ENCODE measurements at places on chromosomes 7 and 10.

DNA sequence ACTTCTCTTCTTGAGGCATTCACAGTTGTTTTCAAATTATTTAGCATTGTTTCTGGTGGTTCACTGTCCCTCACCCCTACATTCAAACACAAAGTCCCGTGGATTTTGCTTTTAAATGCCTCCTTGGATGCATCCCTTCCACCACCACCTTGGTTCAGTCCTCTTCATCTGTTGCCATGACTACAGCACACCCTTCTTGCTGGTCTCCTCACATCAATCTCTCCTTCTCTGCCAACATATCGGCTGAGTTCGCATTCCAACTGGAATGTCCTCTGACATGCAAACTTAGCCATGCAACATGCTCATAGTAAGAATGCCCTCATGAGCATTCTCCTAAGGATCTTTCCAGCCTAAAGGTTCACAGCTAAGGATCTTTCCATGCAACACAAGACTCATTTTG, 198.3 kb upstream of the AGK start:
- DNase-seq = no peak

GRCh38 chr10:33355274-33355673, 20.8 kb upstream of the NRP1 start:
- no peak for DNase-seq

DNA sequence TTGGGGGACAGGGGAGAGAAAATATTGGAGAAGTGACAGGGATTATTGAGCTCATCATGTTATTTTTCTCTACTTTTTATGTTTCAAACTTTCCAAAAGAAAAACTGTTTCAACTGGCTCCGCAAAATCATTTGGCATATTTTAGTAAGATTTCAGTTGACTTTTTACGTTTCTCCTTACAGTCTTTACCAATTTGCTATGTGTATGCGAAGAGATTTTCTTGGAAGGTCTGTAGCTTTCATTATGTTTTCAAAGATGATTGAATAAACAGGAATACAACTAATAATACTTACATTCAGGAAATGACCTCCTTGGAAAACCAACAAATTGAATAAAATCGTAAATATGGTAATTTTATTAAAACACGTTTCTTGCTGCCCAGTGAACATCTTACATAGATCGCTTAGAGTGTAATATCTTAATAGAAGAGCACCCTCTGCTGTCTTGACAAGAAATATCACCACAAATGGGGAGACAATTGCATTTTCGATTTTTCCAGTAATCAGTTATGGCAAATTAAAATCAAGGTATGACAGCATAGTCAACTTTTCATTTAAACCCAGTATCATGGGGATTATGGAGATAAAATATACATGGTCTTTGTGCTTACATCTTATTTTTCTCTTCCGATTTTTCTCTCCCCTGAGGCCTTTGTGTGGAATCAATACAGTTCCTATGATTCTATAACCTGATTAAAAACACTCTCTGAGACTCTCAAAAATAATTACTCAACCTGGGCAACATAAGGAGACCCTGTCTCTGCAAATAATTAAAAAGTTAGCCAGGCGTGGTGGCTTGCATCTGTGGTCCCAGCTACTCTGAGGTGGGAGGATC, 43.1 kb downstream of the MBL2 start:
- DNase-seq = no peak

GRCh38 chr10:27369880-27370279, 129.3 kb upstream of the ACBD5 start:
- DNase-seq = no peak

DNA sequence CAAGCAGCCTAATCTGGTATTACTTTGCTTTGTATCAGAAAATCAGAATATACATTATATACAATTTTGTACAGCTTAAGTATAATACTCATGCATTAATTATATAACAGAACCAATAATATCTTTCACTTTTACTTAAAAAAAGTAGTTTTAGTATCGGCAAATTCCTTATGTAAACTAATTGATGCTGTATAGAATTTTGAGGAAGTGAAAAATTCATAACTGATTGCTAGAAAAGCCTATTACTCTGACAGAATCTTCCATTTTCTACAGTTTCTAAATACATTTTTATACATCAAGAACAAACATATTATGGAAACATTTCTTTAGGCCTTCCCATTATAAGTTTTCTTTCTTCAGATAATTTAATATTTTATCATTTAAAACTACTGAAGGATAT, 124.0 kb upstream of the GPR22 start:
- DNase-seq = no peak

DNA sequence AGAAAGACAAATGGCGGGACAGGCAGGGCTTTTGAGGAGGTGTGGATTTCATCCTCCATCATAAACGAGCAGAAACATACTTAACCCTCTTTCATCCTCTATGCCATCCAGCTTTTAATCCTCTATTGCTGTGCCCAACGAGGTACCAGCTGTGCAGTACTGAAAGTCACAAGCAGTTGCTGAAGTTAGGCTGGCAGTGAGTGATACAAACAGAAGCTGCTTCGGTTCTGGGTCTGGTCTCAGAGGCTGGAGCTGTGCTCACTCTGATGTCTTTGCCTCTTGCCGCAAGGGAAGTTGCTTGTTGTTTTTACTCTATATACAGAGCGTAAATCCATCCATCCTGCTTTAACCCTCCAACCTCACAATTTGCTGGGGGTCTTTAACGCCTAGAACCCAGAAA, 235.2 kb downstream of the CELF2 start:
- DNase-seq = no peak

DNA sequence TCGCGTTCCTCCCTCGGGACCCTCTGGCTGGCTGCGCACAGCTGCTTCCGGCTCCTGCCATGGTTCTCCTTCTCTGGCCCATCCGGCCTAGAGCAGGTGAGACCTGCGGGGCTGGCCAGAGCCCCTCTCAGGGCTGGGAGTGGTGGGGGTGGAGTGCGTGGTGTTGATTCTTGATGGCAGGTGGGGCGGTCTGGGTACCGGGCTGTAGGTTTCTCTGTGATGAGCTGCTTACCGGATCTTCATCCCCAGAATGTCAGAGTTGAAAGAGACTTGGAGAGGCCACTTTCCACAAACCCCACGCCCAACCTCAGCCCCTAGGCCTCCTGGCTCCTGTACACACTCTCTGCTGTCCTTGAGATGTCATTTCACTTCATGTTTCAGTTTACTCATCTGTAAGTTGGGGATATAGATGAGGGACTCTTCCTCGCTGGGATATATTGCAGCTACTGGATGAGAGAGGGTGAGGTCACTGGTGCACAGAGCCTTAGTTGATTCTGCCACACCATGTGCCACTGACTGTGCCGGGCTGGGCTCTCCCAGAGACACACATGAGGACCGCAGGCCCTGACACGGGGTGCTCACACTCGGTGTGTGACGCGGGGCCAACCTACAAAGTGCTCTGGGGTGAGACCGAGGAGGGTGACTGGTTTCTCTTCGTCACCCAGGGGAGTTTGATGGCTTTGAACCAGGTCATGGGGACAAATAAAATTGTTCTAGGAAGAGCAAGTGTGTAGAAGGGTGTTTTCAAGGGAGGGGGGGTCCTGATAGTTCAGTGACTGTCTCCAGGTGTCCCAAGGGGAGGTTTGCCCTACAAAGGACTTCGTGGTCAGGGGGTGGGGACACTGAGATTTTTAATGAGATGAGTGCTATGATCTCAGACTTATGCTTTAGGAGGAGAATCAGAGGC, 29.5 kb downstream of the ZNF775 start:
- no peak for DNase-seq

GRCh38 chr7:113122744-113123143, 4.4 kb upstream of the SMIM30 start:
- no peak for DNase-seq

DNA sequence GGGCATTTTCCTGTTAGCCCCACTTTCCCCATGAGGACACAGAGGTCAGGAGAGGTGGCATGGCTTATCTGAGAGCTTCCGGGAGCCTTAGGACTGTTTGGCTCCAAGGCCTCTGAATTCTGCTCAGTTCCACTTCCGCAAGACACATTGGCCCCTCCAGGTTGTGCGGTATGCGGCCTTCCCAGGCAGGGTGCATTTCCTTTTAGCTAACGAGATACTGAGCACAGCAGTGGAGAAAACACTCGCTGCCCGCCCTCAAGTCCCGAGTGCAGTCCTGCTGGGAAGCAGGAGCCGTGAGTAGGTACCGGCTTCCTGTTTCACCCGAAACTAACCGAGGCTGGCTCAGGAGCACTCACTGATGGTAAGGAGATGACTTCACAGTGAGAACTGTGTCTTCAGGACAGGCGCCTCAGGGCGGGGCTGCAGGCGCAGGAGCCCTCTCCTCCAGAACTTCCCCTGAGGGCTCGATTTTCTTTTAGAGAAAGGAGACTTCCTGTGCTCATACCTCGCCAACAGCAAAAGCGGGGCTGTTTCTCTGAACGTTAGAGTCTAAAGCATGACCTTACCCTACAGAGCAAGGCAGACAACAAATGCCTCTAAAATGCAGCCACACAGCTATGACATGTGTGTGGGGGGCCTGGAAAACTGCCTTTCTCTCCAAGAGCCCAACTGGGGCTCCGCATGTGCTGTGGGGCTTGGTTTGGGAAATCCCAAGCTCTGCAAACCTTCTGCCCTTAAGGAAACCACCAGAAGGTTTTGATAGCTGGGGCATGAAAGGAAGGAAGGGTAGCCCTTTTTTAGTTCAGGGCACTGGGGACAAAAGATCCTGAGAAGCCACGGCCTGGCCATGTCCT, 25.9 kb downstream of the RGS10 start:
- DNase-seq = no peak

DNA sequence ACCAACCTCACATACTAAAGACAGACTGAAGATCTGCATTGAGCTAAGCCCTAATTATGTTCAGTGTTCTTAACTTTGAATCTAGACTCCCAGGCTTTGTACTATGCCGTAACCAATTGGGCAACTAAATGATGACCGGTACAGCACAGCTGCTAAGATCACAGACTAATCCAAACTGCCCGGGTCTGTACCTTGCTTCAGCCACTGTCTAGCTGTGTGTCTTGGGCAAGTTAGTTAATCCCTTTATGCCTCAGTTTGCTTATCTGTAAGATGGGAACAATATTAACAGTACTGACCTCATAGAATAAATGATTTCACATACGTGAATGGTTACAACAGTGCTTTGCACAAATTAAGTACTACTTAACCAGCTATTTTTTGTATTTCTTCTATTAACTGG, 205.8 kb upstream of the NFE2L3 start:
- no peak for DNase-seq

- no peak for DNase-seq
Observed at GRCh38 chr7:78441737-78442136, 643.2 kb downstream of the PHTF2 start.

DNA sequence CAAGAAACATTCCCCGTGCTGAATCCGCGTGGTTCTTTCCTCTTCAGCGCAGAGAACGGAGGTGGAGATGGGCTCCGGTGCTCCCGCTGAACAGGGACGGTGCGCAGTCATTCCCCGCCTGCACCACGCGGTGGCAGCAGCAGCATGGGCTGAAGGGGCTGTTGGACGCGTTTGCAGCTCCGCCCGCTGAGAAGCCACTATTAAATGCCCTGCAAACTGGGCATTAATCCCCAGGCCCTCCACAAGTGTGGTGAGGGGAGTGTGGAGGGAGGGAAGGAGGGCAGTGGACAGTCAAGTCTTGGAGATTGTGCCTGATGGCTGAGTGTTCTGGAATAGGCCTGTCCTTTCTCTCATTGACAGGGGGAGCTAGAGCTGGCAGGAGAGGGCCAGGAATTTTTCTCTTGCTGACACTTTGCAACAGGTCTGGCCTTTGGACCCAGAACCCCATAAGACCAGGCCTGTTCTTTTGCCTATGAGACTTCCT, 240.2 kb upstream of the INHBA start:
- DNase-seq = peak; percentile 48

- peak; percentile 16 for DNase-seq
Observed at GRCh38 chr10:26556748-26557640, 118.9 kb downstream of the APBB1IP start.

DNA sequence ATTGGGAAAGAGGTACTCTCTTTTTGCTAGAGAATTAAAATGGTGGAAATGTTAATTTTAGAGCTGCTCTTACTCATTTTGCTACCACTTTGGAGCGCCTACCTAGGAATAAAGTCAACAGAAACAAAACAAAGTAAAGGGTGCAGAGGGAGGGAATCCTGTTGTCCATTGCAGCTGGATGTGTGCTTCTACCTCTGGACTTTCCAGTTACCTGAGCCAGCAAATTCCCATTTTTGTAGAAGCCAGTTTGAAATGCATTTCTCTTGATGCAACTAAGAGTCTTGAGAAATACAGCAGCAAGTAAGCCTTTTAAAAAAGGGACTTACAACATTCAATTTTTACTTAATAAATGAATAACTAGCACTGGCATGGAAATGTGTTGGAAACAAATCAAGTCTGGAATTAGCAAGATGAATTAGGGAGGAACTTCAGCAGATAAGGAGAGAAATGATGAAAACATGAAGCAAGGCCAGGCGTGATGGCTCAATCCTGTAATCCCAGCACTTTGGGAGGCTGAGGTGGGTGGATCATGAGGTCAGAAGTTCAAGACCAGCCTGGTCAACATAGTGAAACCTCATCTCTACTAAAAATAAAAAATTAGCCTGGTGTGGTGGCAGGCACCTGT, 113.5 kb upstream of the CTTNBP2 start:
- no peak for DNase-seq

DNA sequence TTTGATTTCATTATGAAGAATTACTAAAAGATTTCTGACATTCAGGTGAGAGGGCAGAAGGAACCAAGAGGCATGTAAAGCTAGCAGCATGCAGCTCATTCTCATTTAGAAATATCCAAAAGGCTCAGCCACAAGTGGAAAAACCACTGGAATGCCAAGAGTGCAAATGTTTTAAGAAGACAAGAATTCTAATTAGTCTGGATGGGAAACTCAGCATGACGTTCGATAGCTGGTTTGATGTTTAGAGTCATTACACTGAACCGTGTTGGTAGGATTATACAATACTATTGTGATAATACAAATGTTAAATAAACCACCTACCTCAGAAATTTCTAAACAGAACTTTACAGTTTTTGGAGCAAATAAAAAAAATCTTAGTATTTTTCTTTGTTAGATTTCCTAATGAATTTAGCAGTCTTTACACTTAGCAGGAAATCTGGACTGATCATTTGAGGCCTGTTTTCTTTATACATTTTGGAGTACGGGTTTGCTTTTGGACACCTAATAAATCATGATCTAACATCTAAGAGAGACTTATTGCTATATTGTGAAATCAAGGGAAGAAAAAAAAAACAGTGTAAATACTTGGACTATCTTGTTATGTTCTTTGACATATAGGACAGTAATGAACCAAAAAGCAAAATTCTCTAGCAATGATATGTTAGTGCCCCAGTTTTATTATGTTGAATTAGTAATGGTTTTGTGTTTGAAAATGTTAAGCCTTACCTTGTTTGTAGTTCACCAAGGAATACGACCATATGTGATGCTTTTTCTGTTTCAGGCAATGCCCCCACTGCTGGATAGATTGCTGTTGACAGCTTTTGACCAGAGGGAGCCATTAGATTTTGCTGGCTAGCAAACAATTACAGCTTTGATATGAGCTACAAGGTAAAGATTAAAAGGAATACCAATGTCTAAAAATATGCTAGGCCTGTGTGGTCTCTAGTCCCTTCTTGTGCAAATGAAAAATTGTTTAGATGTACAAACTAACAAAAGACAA, 354.1 kb upstream of the SEMA3A start:
- peak; percentile 80 for DNase-seq

Data from fibroblast of skin of left quadriceps (primary cell).